Caki2 (cell line): ENCODE measurements at places on chromosomes 7 and 10. TPM values are rescaled to one million over a fixed set of nuclear protein-coding genes. Genes with fewer than 3 reads are reported as not detected.

Gene GALNT17
- total RNA-seq, result not detected in 2 replicates

Gene LEP
- total RNA-seq, result not detected in 2 replicates

Gene ANKRD61
- total RNA-seq, result not detected in 2 replicates

Gene MNX1
- total RNA-seq, result 14.5 and 19.5 TPM in 2 replicates

Gene NDUFA5
- 44.3 and 47.3 TPM in 2 replicates for total RNA-seq

Gene BCCIP
- 52.0 and 71.8 TPM in 2 replicates for total RNA-seq

Gene ABCB1
- 9.0 and 9.8 TPM in 2 replicates for total RNA-seq

Gene ODAD2
- 0.30 TPM in 1 of 2 replicates, not detected in the other for total RNA-seq

Gene TWIST1
- not detected in 2 replicates for total RNA-seq

Gene LRMDA
- 18.7 and 20.3 TPM in 2 replicates for total RNA-seq

Gene UNCX
- not detected in 2 replicates for total RNA-seq

Gene LIPA
- 49.8 and 61.0 TPM in 2 replicates for total RNA-seq

Gene VCL
- 95.8 and 96.6 TPM in 2 replicates for total RNA-seq

Gene MYH16
- 0.09 and 0.24 TPM in 2 replicates for total RNA-seq

Gene ANKRD7
- 1.9 and 4.0 TPM in 2 replicates for total RNA-seq

Gene CRYGN
- not detected in 2 replicates for total RNA-seq

Gene RFC2
- 50.5 and 52.0 TPM in 2 replicates for total RNA-seq

Gene CYP2C9
- not detected in 2 replicates for total RNA-seq

Gene UCMA
- not detected in 2 replicates for total RNA-seq

Gene OGDHL
- total RNA-seq, result 4.1 and 13.9 TPM in 2 replicates

Gene FAM25G
- not detected in 2 replicates for total RNA-seq

Gene NCF1
- not detected in 2 replicates for total RNA-seq

Gene SEMA4G
- total RNA-seq, result 0.96 and 6.6 TPM in 2 replicates

Gene SORBS1
- 2.7 and 3.4 TPM in 2 replicates for total RNA-seq

Gene TCAF1
- total RNA-seq, result 24.0 and 28.7 TPM in 2 replicates

Gene NKX1-2
- total RNA-seq, result not detected in 2 replicates

Gene COL17A1
- 0.03 TPM in 1 of 2 replicates, not detected in the other for total RNA-seq

Gene AFAP1L2
- 9.0 and 17.6 TPM in 2 replicates for total RNA-seq

Gene ADK
- total RNA-seq, result 26.5 and 39.8 TPM in 2 replicates

Gene PDE6C
- total RNA-seq, result not detected in 2 replicates

Gene GLI3
- 1.8 and 1.9 TPM in 2 replicates for total RNA-seq

Gene ANKRD1
- 30.7 and 34.4 TPM in 2 replicates for total RNA-seq

Gene CLCN1
- not detected in 2 replicates for total RNA-seq

Gene ITPRIP
- 16.6 and 18.3 TPM in 2 replicates for total RNA-seq

Gene KCP
- 2.1 and 5.1 TPM in 2 replicates for total RNA-seq

Gene CRTAC1
- not detected in 2 replicates for total RNA-seq

Gene MLXIPL
- total RNA-seq, result not detected in 2 replicates

Gene UBE2D4
- total RNA-seq, result 13.4 and 15.4 TPM in 2 replicates

Gene STK32C
- total RNA-seq, result 22.5 and 47.3 TPM in 2 replicates

Gene GPNMB
- total RNA-seq, result 32.7 and 33.1 TPM in 2 replicates

Gene LRGUK
- total RNA-seq, result not detected in 2 replicates

Gene MYOZ1
- total RNA-seq, result not detected in 2 replicates

Gene ZNF33B
- 12.7 and 19.0 TPM in 2 replicates for total RNA-seq

Gene GPR15LG
- not detected in 2 replicates for total RNA-seq

Gene LBX1
- not detected in 2 replicates for total RNA-seq

Gene ESYT2
- 96.9 and 98.3 TPM in 2 replicates for total RNA-seq
